ENCODE measurements at places on chromosomes 11 and 22. TPM values are rescaled to one million over a fixed set of nuclear protein-coding genes. Genes with fewer than 3 reads are reported as not detected.

Gene TPCN2
- total RNA-seq, result 7.2 TPM

Gene APOA1
- total RNA-seq, result 0.84 TPM

Gene SMC1B
- total RNA-seq, result 0.09 TPM

Gene IL17REL
- total RNA-seq, result not detected

Gene OR51B4
- total RNA-seq, result not detected

Gene KREMEN1
- 1.4 TPM for total RNA-seq

Gene GTSE1
- 29.7 TPM for total RNA-seq

Gene PRODH
- 18.8 TPM for total RNA-seq

Gene OR8G1
- not detected for total RNA-seq

Gene TMEM191B
- total RNA-seq, result 0.46 TPM

Gene APOBEC3A
- not detected for total RNA-seq

Gene TMEM191C
- not detected for total RNA-seq

Gene OR52I1
- not detected for total RNA-seq

Gene HIC2
- total RNA-seq, result 30.2 TPM

Gene MYO18B
- total RNA-seq, result 0.09 TPM

Gene OR2D2
- total RNA-seq, result not detected

Data from neural progenitor cell (in vitro differentiated cells).